Neural crest cell (in vitro differentiated cells): ENCODE measurements at places on chromosomes 11 and 22. TPM values are rescaled to one million over a fixed set of nuclear protein-coding genes. Genes with fewer than 3 reads are reported as not detected.

DBX1 gene
- total RNA-seq, result 26.3 and 29.6 TPM in 2 replicates

CSNK2A3 gene
- 0.39 and 0.82 TPM in 2 replicates for total RNA-seq

KCNJ11 gene
- 2.3 TPM in 2 replicates for total RNA-seq

MMP27 gene
- not detected in 2 replicates for total RNA-seq

DGAT2 gene
- 0.93 and 1.1 TPM in 2 replicates for total RNA-seq

TTC28 gene
- total RNA-seq, result 60.8 and 65.4 TPM in 2 replicates

ZP1 gene
- not detected in 2 replicates for total RNA-seq

FAM111A gene
- 23.4 and 25.8 TPM in 2 replicates for total RNA-seq

OR4A47 gene
- not detected in 2 replicates for total RNA-seq
